HFFc6 (cell line): ENCODE measurements at places on chromosomes 1 and 21. TPM values are rescaled to one million over a fixed set of nuclear protein-coding genes. Genes with fewer than 3 reads are reported as not detected.

DNA sequence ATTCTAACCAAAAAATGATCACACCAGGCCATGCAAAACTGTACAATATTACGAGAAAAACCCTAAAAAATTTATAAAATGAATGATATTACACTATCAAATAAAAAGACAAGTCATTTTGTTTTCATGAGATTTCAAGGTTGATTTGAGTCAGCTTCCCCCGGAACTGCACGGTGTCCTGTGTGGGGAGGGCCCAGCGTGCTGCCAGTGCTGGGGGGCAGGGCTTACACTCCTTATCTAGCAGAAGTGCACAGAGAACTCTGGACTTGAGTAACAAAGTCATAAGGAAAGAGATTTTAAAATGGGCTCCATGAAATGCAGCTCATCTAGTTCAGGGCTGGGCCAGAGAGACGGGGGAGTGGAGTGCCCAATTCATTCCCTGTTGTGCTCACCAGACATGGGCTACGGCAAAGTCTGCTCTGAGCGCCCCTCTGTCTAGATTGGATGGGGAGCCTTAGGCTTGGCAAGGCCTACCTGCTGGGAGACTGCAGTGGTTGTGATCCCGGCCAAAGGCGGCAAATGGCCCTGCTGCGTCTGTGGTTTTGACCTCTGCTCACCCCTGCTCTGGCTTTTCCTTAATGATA is 50.1 kb downstream of the COQ8A start:
- no peak overlapping the region for H3K27ac ChIP-seq
- DNase-seq, result no peak
- H3K36me3 ChIP-seq, result peaks cover 32% of the 10 kb centered on the region
- H3K4me1 ChIP-seq, result no peaks in the 10 kb centered on the region
- H3K27me3 ChIP-seq, result peaks cover 7% of the 10 kb centered on the region

- H3K4me1 ChIP-seq, result peaks cover 17% of the 10 kb centered on the region
- no peak for DNase-seq
- H3K4me3 ChIP-seq, result no peak overlapping the region
- H3K27me3 ChIP-seq, result peaks cover 1% of the 10 kb centered on the region
- H3K36me3 ChIP-seq, result no peaks in the 10 kb centered on the region
These were observed 75.9 kb upstream of the GREM2 start for GRCh38 chr1:240687820-240688219.

DNA sequence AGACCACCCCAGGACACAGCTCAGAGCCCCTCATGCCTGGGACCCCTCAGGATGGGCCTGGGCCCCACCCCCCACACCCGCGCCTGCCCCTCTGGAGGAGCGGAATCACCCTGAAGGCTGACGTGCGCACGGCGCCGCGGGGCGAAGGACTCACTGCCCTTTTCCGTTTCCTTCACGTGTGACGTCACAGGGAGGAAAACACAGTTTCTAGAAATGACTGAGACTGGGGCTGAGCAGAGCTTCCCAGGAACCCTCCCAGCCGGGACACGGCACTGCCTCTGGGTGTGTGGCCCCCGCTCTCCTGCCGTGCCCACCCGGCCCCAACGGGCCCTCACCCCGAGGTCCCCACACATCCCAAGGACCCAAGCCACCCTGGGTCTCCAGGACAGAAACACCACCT is 5.4 kb upstream of the TNFRSF4 start:
- no peaks in the 10 kb centered on the region for H3K4me1 ChIP-seq
- no peak overlapping the region for H3K4me3 ChIP-seq
- H3K27ac ChIP-seq, result no peak overlapping the region
- no peak for DNase-seq
- peaks cover 23% of the 10 kb centered on the region for H3K36me3 ChIP-seq

Gene CFHR3
- not detected in 2 replicates for total RNA-seq

Gene ANGPTL1
- total RNA-seq, result not detected in 3 replicates

- no peak for DNase-seq
- no peaks in the 10 kb centered on the region for H3K27me3 ChIP-seq
- no peak overlapping the region for H3K4me3 ChIP-seq
- no peak overlapping the region for H3K27ac ChIP-seq
These were observed 24.0 kb downstream of the HENMT1 start for GRCh38 chr1:108636876-108637275.

- H3K27ac ChIP-seq, result 0 out of 2 replicates have a peak overlapping the region, but pooled peaks have one; percentile 4
- peaks cover 55% of the 10 kb centered on the region for H3K4me1 ChIP-seq
- no peak overlapping the region for H3K4me3 ChIP-seq
- H3K36me3 ChIP-seq, result no peaks in the 10 kb centered on the region
These were observed 6.0 kb upstream of the PIGC start for GRCh38 chr1:172449585-172450523.

GRCh38 chr21:43268086-43268803 is 99.4 kb downstream of the CRYAA start:
- no peak overlapping the region for H3K4me3 ChIP-seq
- H3K27ac ChIP-seq, result no peak overlapping the region
- H3K36me3 ChIP-seq, result no peaks in the 10 kb centered on the region
- peaks cover 39% of the 10 kb centered on the region for H3K27me3 ChIP-seq
- no peaks in the 10 kb centered on the region for H3K4me1 ChIP-seq
